Esophagus muscularis mucosa (tissue), 4 donors: ENCODE measurements at places on chromosomes 12 and 14. TPM values are rescaled to one million over a fixed set of nuclear protein-coding genes. Genes with fewer than 3 reads are reported as not detected.

The CLMN gene
- total RNA-seq: 10.0 TPM

The FAM90A1 gene
- total RNA-seq: under 0.01 TPM

The MSI1 gene
- total RNA-seq: 0.19 TPM

The CBLN3 gene
- 1.2 TPM for total RNA-seq

The SUPT16H gene
- 74.3 TPM for total RNA-seq

The TAS2R10 gene
- total RNA-seq: not detected

The PTGER2 gene
- 5.3 TPM for total RNA-seq

The SCNN1A gene
- 3.3 TPM for total RNA-seq

The ADAMTS20 gene
- total RNA-seq: not detected

The ZNF641 gene
- total RNA-seq: 30.7 TPM

The PMCH gene
- total RNA-seq: not detected

The TAS2R30 gene
- total RNA-seq: 5.8 TPM

The WSCD2 gene
- total RNA-seq: 47.9 TPM

The PSMD9 gene
- 63.7 TPM for total RNA-seq

The RCOR1 gene
- total RNA-seq: 13.1 TPM

The BDKRB1 gene
- 2.5 TPM for total RNA-seq

The NGB gene
- total RNA-seq: 4.6 TPM

The TSPAN9 gene
- total RNA-seq: 19.9 TPM

The MIP gene
- not detected for total RNA-seq

The TSHR gene
- total RNA-seq: 0.17 TPM

The GPD1 gene
- 0.91 TPM for total RNA-seq

The RFX4 gene
- total RNA-seq: not detected

The CARMIL3 gene
- 0.17 TPM for total RNA-seq

The COX8C gene
- total RNA-seq: not detected

The ZFHX2 gene
- 0.50 TPM for total RNA-seq

The P2RX7 gene
- 4.3 TPM for total RNA-seq

The LRRC9 gene
- not detected for total RNA-seq

The FAM181A gene
- total RNA-seq: not detected

The SMIM41 gene
- total RNA-seq: 2.1 TPM

The EML1 gene
- total RNA-seq: 92.3 TPM

The HCAR1 gene
- total RNA-seq: not detected
